ENCODE measurements at places on chromosomes 12 and 14.

- DNase-seq: no peak
Measured at GRCh38 chr14:80428171-80428570, 216.9 kb upstream of the DIO2 start.

GRCh38 chr14:99716850-99717681 lies 33.0 kb downstream of the CYP46A1 start:
- no peak for DNase-seq

DNA sequence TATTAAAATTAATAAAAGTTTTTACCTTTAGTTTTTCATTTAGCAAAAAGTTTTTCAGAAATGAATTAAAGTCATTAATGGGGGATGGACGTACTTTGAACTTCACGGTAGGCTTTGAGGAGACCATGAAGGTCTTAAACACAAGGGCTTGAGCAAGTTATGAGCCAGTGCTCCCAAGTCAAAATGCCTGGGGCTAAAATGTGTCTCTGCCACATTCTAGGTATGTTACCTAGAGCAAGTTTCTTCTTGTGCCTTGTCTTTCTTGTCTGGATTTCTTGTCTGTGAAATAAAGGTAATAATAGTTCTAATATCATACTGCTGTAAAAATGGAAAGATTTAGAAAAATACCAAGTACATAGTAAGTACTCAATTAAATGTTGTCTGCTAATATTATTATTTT lies 132.7 kb upstream of the USP15 start:
- DNase-seq: no peak

- DNase-seq: no peak
Measured at GRCh38 chr14:56243110-56243509, 124.9 kb downstream of the PELI2 start.

- DNase-seq: no peak
Measured at GRCh38 chr14:68039593-68039992, 220.0 kb downstream of the RAD51B start.

- DNase-seq: peak; percentile 38
Measured at GRCh38 chr14:64112867-64113678, 181.1 kb downstream of the ESR2 start.

DNA sequence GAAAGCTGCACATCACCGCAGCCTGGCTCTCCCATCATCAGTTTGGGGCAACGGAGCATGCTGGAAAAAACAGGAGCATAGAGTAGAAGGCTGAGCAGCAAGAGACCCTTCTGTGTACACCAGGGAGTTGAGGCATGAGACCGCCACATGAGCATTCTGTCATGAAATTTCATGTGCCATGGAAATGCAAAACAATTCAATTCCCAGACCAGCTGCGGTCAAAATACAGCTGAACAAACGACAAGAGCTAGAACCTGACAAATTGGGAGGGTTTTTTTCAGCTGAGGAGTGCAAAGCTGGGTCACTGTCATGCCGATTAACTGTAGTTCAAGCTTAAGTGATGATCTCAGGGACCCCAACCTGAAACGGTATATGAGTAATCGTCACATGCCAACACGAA lies 37.1 kb downstream of the TMEM30B start:
- peak; percentile 96 for DNase-seq

GRCh38 chr12:101616027-101616494 lies 21.3 kb downstream of the MYBPC1 start:
- DNase-seq: no peak
